Cardiac muscle cell (in vitro differentiated cells and primary cell): ENCODE measurements at places on chromosomes 12 and 14.

- no peak for DNase-seq
Observed at GRCh38 chr12:89059056-89059455, 293.2 kb downstream of the DUSP6 start.

GRCh38 chr12:64273527-64274403, 51.7 kb upstream of the KICS2 start:
- DNase-seq, result no peak

- DNase-seq, result no peak
Observed at GRCh38 chr14:72850360-72850759, 43.5 kb downstream of the DPF3 start.

- peak; percentile 46 for DNase-seq
Observed at GRCh38 chr14:77355811-77356210, 21.1 kb downstream of the TMED8 start.

DNA sequence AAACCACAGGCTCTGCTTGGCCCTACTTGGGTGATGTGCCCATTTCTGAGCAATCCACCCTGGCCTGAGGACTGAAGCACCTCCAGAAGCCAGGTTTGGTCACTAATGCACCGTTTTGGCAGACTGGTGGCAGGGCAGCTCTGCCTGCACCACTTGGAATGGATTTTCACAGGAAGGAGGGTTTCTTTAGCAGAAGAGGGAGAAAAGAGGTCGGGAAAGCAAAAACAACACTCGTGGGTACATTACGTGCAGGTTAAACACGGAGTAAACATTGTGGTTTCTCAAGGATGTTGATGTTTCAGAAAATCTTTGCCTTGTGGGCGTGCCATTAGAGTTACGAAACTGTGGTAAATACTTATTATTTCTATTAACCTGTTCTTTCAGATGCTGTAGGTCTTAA, 70.8 kb downstream of the KCNA5 start:
- DNase-seq, result no peak

GRCh38 chr14:74218462-74218861, 20.8 kb upstream of the VSX2 start:
- DNase-seq, result no peak

DNA sequence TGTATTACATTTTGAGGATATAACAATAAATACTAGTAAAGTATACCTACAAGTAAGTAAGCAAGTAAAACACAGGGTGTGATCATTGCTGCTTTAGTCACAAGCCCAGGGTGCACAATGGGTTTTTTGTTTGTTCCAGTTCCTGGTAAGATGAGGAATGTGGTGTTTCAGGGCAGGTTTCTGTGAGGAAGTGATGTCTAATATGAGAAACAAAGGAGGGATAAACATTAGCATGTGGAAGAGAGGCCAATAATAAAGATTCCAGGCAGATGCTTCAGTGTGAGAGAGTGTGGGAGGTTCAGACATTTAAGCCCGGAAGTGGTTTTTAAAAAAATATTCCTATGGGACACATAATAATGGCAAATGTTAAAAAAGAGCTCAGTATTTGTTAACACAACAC, 808.1 kb upstream of the USP15 start:
- no peak for DNase-seq

- DNase-seq, result no peak
Observed at GRCh38 chr12:57208631-57209282, 7.8 kb upstream of the NXPH4 start.

GRCh38 chr14:25485381-25485780, 435.4 kb upstream of the STXBP6 start:
- DNase-seq, result no peak

DNA sequence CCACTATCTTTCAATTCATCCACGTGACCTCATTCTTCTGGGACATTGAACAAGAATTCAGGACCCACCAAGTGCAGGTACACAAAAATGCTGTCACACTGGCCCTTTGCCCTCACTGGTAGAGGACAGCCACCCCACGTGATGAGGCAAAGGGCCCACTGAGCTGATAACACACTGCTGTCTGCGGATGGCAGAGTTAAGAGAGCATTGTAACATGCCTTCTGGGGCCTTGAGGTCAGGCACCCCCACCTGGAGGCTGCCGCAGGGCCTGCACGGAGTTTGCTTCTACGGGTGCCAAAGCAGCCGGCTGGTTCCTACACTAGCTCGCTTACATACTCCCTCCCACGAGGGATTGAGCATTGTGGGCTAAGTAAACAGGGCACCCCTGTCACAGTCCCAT, 101.0 kb downstream of the LRIG3 start:
- no peak for DNase-seq

- no peak for DNase-seq
Observed at GRCh38 chr12:130689408-130690405, 26.4 kb downstream of the RIMBP2 start.

GRCh38 chr12:120012067-120012621, 23.1 kb downstream of the BICDL1 start:
- no peak for DNase-seq

DNA sequence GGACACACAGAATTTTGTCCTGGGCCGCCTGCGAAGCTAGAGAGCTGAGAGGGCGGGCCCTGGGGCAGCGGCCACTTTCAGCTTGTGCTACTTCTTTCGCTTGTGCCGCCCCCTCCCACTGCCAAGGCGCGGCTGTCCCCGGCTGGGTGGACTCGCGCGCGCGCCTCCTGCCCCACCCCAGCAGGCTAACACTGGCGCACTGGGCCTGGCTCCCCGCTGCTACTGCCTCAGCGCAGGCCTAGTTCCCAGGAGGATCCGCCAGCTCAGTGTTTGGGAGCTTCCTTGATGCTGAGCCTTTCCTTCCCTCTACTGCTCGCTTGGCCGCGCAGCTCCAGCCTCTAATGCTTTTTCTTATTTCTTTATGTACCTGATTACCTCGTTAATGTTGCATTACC, 27.4 kb upstream of the METAP2 start:
- DNase-seq, result peak; percentile 62

DNA sequence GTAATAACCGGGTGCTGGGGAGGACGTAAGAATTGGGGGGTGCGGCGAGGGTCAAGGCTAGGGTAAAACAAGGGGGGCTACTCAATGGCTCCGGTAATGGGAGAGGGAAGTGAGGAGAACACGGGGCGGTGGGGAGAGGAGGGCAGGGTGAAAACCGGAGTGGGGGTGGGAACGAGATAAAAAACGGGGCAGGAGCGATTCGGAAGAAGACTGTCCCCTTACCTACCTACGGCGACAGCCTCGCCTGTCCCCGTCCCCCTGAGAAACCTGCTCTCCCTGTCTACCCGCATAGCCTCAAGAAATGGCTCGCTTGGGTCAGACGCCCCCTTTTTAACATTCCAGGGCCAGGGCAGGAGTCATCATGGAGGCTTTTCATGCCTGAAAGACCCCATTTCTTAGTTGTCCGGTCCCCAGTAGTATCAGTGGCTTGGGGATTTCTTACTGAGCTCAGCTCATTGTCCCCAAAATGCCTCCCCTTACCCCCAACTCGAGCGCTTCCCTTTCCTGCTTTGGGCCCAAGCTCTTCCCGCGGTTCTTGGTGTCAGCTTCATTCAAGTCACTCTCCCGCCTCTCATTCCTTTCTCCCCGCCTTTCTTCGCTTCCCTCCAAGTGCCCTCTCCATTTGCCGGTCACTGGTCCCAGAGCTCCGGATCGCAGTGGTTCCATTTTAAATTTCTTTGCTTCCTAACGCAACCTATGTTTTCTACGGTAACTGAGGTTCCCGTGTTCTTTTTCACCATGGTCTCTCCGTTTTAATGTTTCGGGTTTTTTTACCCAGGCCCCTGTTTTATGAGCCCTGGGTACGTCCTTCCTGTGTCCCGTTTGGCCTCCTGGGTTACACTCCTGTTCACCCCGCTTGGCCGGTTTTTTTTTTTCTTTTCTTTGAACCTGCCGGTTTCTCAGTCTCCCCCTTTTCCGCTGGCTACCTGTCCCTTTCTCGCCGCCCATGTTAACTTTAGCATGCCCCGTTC, 1.2 kb upstream of the WSB2 start:
- peak; percentile 66 for DNase-seq

DNA sequence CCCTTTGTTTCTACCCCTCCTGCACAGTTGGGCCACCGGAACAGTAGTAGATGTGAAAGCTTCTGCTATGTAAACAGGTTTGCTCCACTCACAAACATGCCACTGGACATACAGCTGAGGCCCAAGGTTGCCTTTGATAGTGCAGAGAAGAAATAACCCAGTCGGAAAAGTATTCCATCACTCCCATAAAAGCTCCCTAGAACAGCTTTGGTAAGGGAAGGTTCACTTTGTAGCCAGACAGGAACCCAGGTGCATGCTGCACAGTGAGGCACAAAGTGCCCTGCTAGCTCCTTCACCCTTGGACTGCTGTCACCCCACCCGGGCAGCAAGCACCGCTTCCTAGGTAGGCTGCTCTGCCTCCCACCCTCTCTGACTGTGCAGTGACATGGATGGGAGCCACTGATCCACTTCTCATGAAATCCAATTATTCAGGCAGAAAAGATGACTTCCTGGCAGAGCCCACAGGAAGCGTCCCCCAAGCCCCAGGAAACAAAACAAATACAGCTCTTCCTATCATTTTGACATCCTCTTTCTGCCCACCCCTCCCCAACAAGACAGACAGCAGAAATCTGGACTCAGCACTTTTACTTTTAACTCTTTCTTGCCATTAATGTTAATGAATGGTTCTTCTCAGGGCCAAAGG, 100.2 kb downstream of the SRGAP1 start:
- DNase-seq, result no peak

DNA sequence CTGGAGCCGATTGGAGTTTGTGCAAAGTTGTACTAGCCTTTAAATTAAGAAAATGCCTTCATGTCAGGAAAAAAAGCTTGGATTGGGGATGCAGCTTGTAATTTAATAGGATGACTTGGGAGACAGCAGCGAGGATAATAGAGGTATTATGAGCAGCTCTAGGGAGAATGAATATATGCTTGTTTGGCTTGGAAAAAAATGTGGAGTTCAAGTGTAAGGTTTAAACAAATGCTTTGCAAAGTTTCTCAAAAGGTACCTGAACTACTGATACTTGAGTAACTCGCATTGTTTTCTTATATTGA, 65.3 kb upstream of the RASSF3 start:
- DNase-seq, result no peak

DNA sequence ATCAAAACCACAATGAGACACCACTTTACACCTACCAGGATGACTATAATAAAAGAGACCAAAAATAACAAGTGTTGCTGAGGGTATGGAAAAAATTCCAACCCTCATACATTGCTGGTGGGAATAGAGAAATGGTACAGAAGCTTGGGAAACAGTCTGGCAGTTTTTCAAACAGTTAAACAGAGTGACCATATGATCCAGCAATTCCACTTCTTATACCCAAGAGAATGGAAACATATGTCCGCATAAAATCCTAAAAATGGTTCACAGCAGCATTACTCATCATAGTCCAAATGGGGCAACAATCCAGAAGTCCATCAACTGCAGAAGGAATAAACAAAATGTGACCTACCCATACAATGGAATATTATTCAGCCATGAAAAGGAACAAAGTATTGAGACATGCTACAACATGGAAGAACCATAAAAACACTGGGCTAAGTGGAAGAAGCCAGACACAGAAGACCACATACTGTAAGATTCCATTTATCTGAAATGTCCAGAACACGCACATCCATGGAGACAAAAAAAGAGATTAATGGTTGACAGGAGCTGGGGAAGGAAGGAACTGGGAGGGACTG, 44.5 kb downstream of the CHGA start:
- DNase-seq, result no peak

DNA sequence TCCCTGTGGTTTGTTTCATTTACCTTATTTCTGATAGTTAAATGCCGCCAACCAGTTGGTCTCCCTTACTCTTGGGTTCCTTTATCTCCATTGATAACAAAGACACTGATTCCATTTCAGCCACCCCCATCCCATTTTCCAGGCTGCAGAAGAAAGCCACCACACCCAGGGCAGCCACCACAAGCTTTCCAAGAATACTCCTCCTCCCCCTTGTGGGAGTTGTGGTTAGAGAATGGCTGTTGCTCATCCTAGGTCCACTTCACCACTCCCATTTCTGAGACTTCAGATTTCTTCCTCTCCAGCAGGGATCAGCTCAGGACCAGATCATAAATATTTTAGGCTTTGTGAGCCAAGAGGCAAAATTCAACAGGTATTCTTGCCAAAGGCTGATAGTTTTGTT, 73.9 kb downstream of the ANO4 start:
- DNase-seq, result no peak

DNA sequence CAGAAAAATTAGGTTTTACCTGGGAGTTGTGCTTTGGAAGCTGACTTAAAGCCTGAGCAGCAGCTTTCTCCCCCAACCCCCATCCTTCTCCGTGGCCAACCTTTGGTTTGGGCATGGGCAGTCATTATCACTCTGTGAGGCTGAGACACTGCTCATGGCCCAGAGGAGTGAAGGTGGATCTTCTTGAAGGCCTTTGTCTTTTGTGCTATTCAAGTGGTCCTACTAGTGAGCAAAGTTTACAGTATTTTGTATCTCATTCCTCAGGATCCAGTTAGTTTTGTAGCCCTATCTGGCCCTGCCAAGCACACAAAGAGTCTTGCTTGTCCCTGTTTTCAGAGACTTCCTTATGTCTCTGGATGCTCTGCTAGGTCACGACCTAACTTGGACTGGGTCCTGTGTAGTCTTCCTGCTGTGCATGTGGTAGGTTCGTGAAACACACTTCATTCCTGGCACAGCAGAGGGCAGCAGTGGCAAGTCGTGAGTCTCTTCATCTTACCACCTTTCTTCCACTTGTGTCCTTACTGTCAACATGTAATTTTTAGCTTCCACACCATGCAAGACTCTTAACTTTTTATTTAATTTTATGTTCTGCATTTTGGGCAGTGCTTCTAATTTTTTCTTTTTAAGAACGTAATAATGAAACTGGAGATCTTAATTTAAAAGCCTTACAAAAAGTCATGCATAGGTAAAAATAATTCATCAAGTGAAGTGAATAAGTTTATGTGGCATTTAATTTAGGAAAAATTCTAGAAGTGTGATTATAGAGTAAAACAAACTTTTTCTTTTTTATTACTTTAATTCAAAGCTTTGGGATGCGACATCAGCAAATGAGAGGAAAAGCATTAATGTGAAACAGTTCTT, 53.7 kb downstream of the APAF1 start:
- peak; percentile 78 for DNase-seq

GRCh38 chr12:90515199-90516175, 439.5 kb downstream of the CCER1 start:
- DNase-seq, result no peak

GRCh38 chr14:101557811-101558738, 3.2 kb upstream of the DIO3 start:
- DNase-seq, result peak; percentile 20

DNA sequence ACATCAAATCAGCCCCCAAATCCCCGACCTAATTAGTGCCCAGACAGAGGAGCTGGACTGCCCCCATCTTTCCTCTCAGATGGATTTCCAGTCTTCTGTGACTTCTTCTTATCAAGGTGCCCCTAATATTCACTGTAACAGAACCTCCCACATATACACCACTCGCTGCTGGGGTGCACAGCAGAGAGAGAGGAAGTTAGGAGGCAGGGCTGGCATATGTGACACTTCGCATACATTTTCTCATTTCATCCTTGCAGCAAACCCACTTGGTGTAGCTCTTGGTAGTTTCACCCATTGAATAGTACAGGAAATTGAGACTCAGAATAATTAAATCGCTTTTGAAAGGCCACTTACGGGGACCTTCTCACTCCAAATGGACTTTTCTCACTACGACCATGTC, 56.5 kb upstream of the CCND2 start:
- DNase-seq, result no peak
